ENCODE measurements at places on chromosomes 5 and 9.

DNA sequence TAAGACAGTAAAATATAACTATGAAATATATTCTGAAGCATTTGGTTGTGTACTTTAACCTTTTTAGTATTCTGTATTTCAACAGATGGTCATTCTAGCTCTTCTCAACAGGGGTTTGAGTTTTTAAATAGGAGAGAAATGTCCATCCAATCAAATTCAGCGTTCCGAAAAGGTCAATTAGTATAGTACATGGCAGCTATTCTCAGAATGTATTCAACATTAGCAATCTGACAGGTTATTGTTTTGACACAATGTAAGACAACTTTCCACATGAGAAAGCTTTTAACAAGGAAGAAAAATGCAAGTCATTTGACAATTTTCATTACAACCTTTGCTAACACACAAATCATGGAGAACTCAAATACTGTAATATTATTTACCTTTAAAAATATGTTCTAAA lies 996.3 kb upstream of the CDH10 start:
- DNase-seq = peak; percentile 5

- DNase-seq = peak; percentile 58
Measured at GRCh38 chr9:8872802-8873201, 1073.2 kb upstream of the DMAC1 start.

DNA sequence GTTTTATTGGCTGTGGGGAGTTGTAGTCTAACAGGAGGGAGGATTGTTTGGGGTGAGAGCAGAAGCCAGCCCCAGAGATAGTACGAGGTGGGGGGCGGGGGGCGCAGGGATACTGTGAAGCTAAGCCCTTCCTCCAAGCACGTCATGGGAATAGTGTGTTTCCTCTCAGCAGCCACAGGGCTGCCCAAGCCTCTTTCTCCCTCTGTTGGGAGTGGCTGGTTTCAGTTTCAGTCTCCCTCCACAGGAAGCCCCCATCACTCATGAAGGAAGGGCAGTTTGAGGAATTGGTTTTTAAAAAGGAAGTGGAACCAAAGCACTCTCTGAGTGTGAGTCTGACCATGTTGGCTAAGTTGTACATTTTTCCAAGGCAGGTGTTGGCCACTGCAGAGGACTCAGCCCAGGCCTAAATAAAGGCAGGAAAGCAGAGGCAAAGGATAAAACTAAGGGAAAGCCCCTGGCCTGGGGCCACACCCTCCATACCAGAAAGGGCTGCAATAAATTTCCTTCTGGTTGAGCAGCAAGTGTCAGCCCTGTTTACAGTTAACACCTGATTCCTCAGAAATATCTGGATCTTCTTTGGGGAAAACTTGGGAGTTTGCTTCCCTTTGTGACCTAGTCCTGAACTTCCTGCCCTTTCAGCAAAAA lies 3.2 kb downstream of the RAB24 start:
- no peak for DNase-seq

GRCh38 chr5:157576678-157577077 lies 1.1 kb upstream of the ADAM19 start:
- no peak for DNase-seq

GRCh38 chr9:33106827-33107621 lies 30.6 kb upstream of the SMU1 start:
- no peak for DNase-seq

GRCh38 chr9:125942125-125942524 lies 195.0 kb downstream of the PBX3 start:
- no peak for DNase-seq

- no peak for DNase-seq
Measured at GRCh38 chr5:3878267-3878666, 282.6 kb downstream of the IRX1 start.

DNA sequence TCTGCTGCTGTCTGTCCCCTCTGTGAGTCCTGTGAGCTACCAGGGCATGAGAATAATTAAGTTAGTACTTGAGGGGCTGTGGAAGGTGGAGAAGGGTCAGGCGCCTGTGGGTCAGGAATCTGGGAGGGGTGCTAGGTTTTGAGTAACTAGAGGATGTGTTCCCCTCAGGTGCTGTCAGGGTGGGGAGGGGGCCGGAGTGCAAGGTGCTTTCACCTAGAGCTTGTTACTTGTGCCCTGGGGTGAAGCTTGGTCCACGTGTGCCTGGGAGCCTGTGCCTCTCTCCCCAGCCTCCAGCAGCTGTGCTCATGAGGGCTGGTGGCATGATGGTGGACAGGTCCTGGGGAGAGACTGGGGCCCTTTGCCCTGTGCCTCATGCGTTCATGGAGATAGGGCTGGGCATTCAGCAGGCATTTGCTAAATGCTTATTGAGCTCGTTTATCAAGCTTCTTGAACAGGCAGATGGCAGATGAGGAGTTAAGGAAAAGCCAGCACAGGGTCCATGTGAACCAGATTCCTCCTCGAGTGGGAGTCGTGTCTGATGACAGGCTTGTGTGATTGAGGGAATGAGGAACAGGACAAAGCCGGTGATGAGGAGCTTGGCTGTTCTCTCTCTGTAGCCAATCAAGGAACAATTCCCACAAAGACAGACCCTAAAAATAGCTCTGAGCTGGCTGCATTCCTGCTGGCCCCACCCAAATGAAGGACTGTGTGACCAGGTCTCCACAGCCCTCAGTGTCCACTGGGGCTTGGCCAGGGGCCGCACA lies 40.9 kb downstream of the CACNA1B start:
- no peak for DNase-seq

GRCh38 chr9:107683566-107683965 lies 194.0 kb upstream of the KLF4 start:
- no peak for DNase-seq

- DNase-seq = no peak
Measured at GRCh38 chr5:171586436-171586835, 167.0 kb downstream of the FGF18 start.

DNA sequence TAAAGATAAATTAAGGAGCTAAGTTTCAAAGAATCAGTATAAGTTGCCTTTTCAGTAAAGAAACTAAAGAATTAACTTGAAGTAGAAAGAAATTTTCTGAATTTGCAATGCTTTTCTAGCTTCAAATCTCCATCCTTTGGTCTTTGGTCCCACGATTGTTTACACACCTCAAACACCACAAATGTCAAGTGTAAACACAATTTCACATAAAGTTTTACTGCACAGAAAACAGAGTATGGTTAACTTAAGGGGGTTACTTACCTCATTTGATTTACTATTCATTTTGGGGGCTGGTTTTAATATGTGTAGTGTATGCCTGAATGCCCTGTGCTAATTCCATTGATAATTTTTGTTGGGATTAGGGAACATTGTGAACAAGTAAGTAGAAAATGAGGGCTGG lies 4.1 kb downstream of the CDO1 start:
- DNase-seq = no peak

- DNase-seq = no peak
Measured at GRCh38 chr5:151148583-151148982, 9.0 kb downstream of the ANXA6 start.

GRCh38 chr5:106163233-106163632 lies 1507.5 kb downstream of the EFNA5 start:
- no peak for DNase-seq

GRCh38 chr9:124514125-124514524 lies 6.9 kb upstream of the NR5A1 start:
- DNase-seq = no peak

- no peak for DNase-seq
Measured at GRCh38 chr5:84215521-84215920, 169.2 kb downstream of the EDIL3 start.

DNA sequence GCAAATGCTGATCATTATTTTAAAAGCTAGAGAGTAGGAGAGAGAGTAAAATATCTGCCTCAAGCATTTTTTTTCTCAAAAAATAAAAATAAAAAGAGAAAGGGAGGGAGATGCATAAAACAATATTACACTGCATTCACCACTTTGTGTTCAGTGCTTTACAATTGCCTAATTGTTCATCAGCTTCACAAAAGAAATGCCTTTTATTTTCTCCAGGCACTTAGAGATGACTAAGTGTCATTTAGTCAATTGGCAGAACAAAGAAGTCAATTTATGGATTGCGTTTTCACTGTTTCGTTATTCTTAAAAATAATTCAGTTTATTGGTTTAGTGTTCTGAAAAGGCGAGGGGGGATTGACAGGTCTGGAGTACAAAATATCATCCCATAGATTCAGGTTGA lies 232.5 kb upstream of the CCNH start:
- no peak for DNase-seq

DNA sequence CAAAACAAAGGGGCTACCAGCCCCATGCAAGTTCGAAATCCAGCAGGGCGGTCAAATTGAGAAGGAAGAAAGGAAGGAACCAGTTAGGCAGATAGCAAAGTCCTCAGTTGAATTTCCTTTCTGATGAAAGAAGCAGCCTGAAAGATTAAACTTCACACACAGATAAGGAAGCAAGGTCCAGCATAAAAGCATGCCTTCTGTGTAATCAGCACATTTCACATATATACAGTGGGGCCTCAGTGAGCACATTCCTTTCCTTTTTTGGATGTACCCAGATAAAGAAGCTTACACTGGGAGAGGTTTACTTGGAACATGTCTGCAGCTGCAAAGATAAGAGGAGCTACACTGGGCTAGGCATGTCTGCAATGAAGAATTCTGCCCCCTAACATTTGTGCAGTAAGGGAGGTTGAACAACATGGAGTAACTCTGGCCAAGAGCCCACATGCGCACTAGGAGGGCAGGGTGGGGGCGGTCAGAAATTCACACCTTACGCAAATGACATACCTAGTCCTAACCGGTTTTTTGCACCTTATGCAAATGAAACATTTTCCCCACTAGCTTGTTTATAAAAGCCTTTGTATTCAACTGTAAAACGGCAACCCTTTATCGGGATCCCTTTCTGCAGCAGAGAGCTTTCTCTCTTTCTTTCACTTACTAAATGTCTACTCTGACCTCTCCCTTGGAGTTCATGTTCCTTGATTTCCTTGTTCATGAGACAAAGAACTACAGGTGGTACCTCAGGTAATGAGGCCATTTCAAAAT lies 149.7 kb upstream of the FBXL17 start:
- DNase-seq = no peak

DNA sequence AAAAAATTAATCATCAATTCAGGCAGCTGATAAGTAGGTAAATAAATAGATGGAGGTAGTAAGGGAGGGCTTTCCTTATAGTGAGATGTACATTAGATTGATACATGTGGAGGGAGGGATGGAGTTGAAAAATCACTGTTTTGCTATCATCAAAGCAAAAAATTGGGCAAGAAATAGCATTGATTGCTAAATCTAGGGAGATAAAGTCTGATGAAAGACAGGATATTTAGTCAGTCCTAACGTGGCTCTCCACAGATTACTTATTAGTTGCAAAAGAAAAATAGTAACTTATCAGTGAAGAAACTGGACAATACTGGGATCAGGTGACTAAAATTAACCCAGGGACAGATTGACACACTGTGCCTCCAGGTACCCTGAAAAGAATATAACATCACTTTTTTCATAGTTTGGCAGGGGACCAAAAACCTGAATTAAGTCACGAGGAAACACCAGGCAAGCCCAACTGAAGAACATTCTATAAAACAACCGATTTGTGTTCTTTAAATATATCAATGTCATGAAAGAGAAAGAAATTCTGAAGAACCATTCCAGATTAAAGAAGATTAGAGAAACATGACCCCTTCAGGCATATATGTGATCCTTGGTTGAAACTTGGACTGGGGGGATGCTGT lies 27.1 kb upstream of the GOLPH3 start:
- no peak for DNase-seq

DNA sequence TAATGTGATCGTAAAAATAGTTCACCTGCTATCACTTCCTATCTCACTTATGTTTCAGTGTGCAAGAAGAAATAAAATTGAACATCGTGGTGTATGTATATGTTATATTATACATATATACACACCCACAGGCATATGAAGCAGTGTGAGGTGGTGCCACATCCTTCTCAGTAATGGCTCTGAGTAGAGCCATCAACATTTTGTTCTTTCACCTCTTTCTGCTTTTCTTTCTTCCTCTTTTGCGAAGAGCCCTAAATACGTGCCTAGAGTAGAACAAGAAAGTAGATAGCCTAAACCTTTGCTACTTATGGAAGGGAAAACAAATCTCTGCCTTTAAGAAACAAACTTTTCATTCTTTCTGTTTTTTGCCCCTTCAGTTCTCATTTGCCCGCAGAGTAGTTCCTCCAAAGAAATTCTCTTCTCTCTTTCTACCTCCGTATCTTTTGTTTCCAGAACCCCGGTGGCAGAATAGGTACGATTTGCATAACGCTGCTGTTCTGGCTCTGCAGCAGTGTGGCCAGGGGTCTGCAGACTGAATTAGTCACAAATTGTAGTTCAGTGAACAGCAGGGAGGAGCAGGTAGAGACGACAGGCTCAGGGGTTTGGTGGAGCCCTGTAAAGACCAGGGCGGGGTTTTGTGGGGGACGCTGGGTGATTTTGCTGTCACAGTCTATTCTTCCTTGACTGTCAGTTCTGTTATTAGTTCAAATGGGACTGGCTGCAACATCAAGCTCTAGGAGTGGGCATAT lies 40.5 kb upstream of the PJA2 start:
- no peak for DNase-seq

DNA sequence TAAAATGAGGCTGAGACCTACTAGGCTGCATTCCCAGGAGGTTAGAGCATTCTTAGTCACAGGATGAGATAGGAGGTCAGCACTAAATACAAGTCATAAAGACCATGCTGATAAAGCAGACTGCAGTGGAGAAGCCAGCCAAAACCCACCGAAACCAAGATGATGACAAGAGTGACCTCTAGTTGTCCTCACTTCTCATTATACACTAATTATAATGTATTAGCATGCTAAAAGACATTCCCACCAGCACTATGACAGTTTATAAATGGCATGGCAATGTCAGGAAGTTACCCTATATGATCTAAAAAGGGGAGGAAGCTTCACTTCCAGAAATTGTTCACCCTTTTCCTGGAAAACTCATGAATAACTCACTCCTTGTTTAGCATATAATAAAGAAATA lies 88.6 kb downstream of the PLPPR1 start:
- DNase-seq = no peak

DNA sequence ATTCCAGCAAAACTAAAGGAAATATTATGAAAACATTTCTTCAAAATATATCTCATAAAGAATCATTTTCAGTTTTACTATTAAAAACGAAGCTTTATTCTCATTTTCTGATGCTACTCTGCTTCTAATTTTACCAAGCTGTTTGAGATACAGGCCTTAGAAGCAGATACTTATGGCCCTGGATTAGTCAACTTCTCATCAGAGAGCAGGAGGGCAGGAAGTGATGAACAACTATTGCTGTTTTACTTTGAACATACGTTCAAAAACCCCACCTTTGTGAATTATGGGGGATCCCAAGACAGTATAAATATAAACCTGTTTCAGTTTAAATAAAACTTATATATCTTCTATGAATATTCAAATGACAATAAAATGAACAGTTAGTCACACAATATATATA lies 16.0 kb downstream of the MPDZ start:
- no peak for DNase-seq

GRCh38 chr5:28065656-28066055 lies 1027.3 kb upstream of the CDH9 start:
- DNase-seq = no peak

DNA sequence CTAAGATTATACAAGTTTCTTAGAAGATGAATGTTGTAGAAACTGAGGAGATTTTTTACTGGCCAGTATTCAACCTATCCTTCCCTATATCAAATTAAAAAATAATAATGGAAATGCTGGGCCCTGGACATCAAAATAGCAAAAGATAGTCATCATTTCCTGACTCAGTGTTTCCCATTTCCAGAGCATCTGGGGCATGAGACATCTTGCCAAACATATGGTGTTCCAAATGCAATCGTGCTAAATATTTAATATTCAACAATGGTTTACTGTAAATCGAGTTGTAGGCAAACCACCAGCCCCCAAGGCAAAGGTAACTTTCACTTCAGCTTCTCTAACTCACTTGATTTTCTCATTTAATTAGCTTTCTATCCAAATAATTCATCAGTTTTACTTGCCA lies 152.9 kb downstream of the FRMD3 start:
- peak; percentile 40 for DNase-seq

- no peak for DNase-seq
Measured at GRCh38 chr5:175479125-175479881, 943 bp downstream of the SFXN1 start.

Measured in NCI-H446 (cell line).